ENCODE measurements at places on chromosomes 5 and 9. TPM values are rescaled to one million over a fixed set of nuclear protein-coding genes. Genes with fewer than 3 reads are reported as not detected.

- no peak for DNase-seq
These were observed 103.0 kb downstream of the GLIS3 start for GRCh38 chr9:4196886-4197285.

DNA sequence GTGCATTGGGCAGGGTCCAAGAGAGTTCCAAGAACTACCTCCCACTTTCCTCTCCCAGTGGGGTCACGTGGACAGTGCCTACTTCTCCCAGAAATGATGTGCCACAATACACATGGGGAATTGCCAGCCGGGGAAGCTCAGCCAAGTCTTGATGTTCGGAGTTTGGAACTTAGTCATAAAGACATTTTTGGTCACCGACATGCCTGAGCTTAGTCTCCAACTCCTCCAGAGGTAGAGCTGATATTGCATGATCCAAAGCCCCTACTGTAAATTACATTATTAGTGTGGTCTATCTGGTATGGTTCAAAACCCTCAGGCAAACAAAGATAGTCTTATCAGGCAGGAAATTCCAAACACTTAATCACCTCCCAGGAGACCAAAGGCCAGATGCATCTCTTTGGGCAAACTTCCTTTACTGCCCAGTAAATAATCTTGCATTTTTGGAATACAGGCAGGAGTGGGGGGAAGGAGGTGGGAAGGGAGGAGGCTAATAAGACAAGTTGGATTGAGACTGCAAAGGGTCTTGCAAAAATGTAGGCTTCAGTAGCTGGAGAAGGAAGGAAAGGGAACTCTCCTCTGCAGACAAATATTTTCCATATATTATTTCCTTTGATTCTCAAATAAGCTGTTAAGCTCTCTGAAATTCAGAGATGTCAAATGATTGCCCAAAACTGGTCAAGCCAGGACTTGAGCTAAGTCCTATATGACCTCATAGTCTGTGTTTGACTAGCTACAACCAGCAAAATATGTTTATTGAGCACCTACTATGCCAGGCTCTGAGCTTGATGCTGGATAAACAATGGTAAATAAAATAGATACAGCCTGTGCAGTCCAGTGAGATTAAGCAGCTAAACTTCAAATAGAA, 99.4 kb downstream of the DRD1 start:
- DNase-seq: no peak

- no peak for DNase-seq
These were observed 34.8 kb upstream of the EFNA5 start for GRCh38 chr5:107705402-107706014.

DNA sequence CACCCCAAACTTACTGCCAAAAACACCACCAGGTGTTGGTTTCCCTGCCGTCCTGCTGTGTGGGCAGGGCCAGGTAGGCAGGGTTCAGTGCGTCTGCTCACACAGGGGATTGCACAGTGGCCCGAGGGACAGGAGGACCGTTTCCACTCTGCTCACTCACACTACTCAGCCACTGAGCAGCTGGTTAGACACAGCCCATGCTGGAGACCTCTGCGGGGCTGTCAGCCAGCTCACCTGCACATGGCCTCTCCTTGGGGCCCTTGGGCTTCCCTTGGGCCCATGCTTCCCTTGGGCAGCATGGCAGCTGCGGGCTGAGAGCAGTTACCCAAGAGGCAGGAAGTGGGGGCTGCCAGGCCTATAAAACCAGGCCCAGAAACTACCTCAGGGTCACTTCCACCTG, 79.0 kb downstream of the SYK start:
- no peak for DNase-seq

- no peak for DNase-seq
These were observed 22.5 kb upstream of the RAD23B start for GRCh38 chr9:107260437-107261081.

- DNase-seq: no peak
These were observed 73.6 kb upstream of the ZNF622 start for GRCh38 chr5:16539169-16539666.

DNA sequence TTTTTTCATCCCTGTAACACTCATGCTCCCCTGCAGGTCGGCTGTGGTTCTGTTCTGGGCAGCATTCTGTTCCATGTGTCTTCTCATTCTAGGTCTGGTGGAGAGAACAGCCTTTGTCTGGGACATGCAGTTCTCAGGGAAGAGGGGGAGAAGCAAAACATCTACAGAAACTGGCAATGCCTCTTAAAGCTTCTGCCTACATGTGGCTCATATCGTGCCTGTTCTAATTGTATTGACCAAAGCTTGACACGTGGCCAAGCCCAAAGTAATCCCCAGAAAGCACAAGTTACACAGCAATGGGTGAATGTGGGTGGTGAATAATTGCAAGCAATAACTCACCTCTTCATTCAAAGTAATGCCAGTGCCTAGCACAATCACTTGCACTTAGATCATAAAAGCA, 218.2 kb upstream of the IL12B start:
- no peak for DNase-seq

GRCh38 chr5:150649108-150650020, 8.9 kb downstream of the SYNPO start:
- no peak for DNase-seq

GRCh38 chr5:111855356-111855755, 98.4 kb upstream of the NREP start:
- no peak for DNase-seq

DNA sequence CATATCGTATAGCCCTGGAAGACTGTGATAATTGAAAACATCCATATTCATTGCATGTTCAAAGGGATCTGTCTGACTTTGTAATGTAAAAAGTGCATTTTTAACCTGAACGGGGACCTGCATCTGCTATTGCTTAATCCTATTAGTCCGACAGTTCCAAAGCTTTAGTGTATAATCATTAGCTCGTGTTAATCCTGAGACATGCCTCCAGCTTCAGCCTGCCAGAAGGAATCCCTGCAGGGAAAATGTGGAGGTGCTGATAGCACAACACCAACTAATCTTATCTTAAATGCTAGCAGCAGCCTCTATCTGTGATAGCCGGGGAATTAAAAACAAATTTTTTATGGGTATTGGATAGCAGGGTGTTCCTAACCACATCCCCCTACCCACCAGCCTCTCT, 495.2 kb downstream of the TLE4 start:
- no peak for DNase-seq

GRCh38 chr5:158265346-158265745, 406.4 kb upstream of the CLINT1 start:
- no peak for DNase-seq

DNA sequence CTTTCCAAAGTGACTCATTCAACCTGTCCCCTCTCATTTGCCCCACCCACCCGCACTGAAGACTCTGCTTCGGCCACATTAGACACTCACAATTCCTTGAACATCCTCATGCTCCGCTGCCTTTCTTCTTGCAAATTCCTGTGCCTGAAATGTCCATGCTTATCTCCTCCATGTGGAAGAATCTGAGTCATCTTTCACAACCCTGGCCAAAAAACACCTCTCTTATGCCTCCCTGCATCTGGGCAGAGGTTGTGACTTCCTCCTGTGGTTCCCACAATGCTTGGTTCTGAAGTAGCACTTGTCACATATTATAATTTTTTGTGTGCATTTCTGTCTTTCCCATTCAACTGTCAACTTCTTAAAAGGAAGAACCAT, 238.6 kb downstream of the ENC1 start:
- DNase-seq: no peak

- no peak for DNase-seq
These were observed 52.9 kb upstream of the SLC28A3 start for GRCh38 chr9:84393266-84393950.

GRCh38 chr9:129823542-129823934, 398 bp downstream of the TOR1A start:
- no peak for DNase-seq

DNA sequence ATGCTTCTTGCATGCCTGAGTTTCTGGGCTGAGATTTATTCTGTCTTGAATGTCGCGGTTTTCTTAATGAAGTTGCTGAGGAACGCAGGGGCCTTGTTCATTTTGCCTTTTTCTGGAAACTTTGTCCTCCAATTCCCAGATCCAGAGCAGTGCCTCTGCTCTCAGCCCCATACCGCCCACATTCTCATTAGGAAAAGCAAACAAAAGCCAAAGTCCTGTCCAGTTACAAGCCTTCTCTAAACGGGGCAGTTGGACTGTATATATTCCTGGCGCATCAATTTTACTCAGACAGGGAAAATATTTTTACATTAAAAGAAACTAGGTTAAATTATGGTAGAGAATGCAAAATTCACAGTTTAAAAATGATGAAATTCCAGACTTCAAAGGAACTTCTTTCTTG, 1.2 kb upstream of the PSAT1 start:
- no peak for DNase-seq

- DNase-seq: no peak
These were observed 23.7 kb upstream of the MINAR2 start for GRCh38 chr5:129724222-129724621.

- no peak for DNase-seq
These were observed 7.4 kb downstream of the NKD2 start for GRCh38 chr5:1016036-1016435.

DNA sequence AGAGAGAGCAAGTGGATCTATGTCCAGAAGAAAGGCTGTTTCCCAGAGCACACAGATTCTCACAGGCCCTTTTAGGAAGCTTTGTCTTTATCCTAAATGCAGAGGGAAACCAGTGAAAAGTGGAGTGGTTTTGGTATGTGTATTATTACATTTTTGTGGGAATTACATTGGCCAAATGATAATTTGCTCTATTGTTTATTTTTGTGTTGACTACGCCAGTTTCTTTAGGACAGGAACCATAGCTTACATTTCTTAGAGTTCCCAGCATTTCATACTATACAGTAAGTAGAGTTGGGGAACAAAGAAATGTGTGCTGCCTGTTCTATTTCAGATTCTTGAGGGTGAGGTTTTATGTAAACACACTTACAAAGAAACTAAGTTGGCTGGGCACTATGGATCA, 29.4 kb upstream of the SPATA31D4 start:
- DNase-seq: no peak

DNA sequence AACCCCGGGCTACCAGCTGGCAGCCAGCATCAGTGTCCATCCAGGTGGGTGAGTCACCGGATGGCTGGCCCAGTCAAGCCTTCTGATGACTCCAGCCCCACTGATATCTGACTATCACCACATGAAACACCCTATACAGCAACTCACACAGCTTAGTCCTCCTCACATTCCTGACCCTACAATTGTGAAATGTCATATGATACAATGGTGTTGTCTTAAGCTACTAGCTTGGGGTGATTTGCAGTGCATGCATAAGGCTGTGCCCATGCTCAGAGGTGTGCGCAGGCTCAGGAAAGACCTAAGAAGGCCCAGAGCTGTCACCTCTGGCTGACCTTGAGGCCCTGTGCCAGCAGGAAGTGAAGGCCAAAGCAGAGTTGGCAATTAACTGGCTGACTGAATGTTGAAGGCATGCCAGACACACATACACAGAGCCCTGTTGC, 21.5 kb upstream of the SEMA4D start:
- no peak for DNase-seq

DNA sequence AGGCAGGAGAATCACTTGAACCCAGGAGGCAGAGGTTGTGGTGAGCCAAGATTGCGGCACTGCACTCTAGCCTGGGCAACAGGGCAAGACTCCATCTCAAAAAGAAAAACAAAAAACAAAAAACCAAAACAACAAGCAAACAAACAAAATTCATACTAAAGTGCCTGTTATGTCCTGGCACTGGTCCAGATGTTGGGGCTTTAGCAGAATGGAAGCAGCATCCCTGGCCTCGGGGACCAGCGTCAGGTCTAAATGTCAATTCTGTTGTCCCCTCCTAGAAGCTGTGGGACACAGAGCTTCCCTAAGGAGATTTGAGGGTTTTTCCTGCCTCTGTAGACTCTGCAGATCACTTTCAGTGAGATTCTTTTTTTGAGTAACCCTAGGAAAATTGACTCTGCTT, 26.2 kb downstream of the PPARGC1B start:
- no peak for DNase-seq

DNA sequence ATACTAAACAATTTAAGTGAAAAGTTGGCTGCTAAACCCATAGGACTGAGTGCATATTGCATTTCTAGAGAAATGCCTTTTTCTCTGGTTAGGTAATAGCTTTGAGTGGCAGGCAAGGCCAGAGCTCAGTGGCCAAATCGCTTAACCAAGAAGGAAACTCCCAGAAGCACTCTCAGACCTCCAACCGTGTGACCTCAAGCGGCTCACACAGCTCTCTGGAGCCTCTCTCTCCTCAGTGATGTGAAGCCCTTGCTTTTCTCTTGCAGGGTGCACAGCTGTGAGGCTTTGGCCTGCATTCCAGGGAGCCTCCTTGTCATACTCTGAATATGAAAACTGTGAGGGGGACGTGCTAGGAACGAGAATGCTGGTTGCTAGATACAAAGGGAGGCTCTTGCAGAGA, 106.7 kb downstream of the INSYN2B start:
- DNase-seq: no peak

- DNase-seq: no peak
These were observed 145.0 kb upstream of the COL5A1 start for GRCh38 chr9:134496413-134497282.

DNA sequence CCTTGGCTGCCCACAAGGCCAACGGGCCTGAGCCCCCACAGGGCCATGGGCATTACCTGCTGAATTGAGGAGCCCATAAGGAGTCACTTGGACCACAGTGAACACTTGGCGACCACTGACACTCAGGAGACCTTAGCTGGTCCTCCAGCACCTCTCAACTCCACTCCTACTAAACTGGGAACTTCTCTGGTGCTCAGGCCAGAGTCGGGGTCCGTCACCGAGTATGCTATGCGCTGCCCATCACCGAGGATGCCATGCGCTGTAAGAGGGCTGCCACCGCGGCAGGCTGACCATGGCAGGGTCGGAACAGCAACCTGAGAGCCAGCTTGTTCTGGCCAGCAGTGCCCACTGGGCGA, 600 bp upstream of the SQSTM1 start:
- no peak for DNase-seq

DNA sequence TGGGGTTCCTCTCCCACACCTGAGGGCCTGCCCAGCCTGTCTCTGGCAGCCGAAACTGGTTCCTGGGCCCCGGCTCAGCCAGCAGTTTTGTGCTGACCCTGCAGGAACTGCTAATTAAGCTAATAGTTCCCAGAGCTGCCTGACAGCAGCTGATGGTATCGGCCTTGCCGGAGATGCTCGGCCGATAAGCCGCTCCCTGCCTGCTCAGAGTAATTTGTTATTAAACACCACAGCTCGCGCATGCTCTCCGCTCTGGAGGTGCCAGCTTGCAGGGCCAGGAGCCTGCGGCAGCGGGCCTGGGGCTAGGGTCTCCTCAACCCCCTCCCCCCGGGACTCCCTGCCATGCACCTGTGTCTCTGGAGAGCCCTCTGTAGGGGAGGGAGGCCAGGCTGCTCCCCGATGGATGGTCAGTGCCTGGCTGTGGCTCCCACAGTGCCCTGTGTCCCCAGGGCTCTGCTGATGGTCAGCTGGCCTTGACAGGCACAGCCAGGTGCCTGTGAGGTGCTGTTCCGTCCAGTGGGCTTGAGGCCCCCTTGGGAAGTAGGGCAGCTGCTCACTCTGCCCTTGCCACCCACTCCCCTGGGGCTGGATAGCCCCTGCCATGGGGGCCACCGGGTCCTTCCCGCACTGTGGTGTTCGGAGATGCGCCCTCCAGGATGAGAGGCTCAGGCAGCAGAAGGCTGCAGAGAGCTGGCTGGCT, 41.7 kb downstream of the RXRA start:
- no peak for DNase-seq

SGCD gene
- polyA plus RNA-seq: 5.1 TPM

SLC6A7 gene
- polyA plus RNA-seq: not detected

LCN9 gene
- not detected for polyA plus RNA-seq

CKMT2 gene
- 7.4 TPM for polyA plus RNA-seq

DCP2 gene
- polyA plus RNA-seq: 37.1 TPM

FST gene
- polyA plus RNA-seq: 25.8 TPM

PTPRD gene
- 92.4 TPM for polyA plus RNA-seq

GMCL2 gene
- not detected for polyA plus RNA-seq

PHF24 gene
- polyA plus RNA-seq: 0.21 TPM

HAND1 gene
- polyA plus RNA-seq: not detected

BTNL3 gene
- polyA plus RNA-seq: 0.13 TPM

RNF224 gene
- polyA plus RNA-seq: 8.0 TPM

CSF1R gene
- 13.8 TPM for polyA plus RNA-seq

SHB gene
- polyA plus RNA-seq: 14.5 TPM

Measured in right renal cortex interstitium (tissue), 3 donors.